ENCODE measurements at places on chromosomes 3 and 15.

DNA sequence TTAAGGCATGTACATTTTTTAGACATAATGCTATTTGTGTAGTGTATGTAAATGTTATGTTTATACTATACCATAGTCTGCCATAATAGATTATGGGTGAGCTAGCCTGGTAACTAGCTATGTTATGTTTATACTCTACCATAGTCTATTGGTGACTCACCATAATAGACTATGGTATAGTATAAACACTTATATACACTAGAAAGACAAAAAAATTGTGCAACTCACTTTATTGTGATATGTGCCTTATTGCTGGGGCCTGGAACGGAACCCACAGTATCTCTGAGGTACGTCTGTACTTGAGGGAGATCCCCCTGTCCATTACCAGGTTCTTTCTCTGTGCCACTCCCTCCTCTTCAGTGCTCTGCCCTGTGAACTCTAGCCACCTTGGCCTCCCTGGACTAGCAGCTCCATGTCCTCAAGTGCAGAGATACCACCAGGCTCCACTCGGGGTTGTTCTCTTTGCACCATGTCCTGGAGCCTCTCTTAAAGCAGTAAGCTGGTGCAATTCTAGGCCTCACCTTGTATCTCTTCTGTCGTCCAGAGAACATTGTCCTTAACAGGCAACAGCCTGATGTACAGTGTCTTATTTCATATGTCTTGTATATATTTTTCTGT is 60.8 kb upstream of the PXYLP1 start:
- no peak for DNase-seq

DNA sequence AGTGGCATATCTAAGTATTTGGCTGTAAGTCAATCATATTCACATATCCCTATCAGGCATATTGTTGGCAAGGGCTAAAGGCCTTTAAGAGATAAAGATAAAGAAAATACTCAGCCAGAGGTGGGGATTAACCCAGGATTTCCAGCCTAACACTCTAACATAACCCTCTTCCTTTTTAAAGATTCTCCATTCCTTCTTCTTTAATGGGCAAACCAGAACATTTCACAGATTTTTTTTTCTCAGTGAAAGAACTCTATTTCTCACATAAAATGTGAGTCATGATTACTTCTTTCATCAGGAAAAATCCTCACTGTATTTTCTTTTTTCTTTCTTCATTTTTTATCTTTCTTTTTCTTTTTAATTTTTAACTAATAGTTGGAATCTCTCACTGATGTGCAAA is 200.4 kb downstream of the NR1D2 start:
- no peak for DNase-seq

DNA sequence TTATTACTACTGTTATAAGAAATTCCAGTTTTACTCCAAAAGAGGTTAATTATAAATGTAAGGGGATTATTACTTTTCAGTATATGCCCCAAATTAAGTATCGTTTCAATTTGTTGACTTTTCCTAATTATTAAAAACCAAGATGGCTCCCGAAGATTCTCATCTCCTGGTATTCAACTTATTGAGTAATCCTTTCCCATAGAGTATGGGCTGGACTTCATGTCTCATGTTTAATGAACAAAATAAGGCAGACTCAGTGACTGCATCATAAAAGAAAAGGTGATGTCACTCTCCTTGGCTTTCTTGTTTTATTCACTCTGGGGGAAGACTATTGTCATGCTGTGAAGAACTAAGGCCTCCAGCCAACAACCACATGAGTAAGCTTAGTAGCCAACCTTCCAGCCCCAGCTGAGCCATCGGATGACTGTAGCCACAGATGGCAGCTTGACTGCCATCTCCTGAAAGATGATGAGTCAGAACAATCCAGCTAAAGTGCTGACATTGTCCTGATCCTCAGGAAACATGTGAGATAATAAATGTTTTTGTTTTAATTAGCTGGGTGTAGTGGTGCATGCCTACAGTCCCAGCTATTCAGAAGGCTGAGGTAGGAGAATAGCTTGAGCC is 17.3 kb downstream of the IGF2BP2 start:
- DNase-seq: peak; percentile 98

- no peak for DNase-seq
Observed at GRCh38 chr3:134145183-134145582, 105.5 kb downstream of the RYK start.

GRCh38 chr3:127375151-127375930 is 87.5 kb upstream of the PRR20G start:
- no peak for DNase-seq

DNA sequence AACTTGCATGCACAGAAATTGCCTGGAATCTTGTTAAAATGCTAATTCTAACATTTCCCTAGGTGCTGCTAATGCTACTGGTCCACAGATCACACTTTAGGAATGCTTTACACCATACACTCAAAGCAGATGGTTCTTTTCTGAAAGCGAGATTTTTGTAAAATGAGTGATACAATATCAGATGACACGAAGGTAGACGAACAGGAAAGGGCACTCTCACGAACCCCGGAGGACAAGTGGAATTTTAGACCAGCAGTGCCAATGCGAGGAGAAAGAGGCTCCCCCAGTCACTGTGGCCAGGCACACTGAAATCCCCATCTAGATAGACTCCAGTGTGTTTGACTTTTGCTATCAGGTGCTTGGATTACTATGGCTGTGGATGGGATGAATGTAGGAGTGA is 21.0 kb downstream of the FAIM start:
- no peak for DNase-seq

DNA sequence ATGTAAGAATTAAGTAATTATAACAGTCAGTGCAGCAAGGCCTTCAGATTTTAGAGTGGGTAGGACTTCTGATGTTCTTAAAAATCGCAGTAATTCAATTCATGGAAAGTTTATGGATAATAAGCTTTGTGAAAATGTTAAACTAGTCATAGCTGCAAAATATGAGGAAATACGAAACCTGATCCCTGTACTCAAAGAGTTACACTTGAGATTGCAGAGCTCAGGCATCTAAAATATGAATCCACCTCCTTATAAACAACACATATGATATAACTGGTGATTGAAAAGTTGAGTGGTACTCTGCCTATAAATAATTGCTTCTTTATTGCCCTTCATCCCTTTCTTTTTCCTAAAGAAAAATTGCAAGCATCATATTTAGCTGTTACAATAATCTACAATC is 473.3 kb downstream of the OTOL1 start:
- DNase-seq: no peak

DNA sequence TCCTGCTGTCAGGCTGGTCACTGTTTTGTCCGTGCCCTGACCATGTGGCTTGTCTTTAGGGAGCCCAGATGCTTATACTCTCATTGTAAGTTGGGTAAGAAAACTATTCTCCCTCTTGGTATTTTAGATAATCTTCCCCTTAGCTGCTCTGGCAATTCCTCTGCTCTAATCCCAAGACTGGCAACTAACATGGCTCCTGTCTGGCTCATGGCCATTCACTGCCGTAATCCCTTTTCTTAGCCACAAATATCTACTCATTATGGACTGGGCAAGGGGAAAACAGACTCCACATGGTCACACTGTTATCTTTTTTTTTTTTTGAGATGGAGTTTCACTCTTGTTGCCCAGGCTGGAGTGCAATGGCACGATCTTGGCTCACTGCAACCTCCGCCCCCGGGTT is 38.8 kb downstream of the TYRO3 start:
- DNase-seq: no peak

- DNase-seq: no peak
Observed at GRCh38 chr15:80153900-80154299, 1.1 kb downstream of the FAH start.

All from brain microvascular endothelial cell (primary cell).